ENCODE measurements at places on chromosomes 6 and 20.

- DNase-seq, result no peak
Measured at GRCh38 chr6:162467679-162468078, 259.9 kb downstream of the PRKN start.

DNA sequence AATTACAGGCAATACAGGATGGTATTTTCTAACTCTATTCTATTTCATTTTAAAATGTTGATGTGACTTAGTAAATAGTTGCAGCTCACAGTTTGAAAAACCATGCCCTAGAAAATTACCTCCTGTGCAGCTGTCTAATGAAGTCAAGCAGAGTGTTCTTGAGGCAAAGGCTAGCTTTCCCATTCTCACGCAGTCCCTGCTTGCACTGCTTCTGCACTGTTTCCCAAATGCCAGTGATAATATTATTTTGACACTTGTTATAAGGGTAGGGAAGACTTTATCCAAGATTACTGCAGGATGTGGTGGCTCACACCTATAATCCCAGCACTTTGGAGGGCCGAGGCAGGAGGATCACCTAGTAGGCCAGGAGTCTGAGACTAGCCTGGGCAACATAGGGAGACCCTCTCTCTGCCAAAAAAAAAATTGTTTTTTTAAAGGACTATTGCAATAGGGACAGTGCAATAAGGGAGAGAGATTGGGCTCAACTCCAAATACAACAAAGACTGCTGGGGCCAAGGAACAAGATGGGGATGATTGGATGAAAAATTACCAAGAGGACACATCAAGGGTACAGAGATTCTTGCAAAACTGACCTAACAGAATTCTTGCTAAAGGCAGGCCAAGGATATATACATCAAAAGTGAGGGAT, 196.1 kb downstream of the LY86 start:
- DNase-seq, result no peak

DNA sequence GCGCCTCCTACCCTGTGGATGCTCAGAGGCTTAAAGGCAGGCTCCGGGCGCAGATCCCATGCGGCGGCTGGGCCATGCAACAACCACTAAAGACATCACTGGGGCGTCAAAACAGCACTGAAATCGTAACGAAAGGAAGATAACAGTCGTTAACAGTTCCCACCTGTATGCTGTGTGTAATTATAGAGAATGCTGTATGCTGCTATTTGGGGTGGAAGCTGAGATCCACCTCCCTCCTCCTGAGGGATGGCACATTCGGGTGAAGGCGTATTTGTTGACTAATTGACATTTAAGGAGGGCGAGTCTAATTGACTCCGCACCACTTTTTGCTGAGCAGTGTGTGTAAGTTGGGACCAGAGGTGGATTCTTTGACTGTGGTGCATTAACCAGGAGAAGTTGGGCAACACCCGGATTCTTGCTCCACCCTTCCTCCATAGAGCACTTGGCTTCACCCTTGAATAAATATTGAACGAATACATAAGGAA, 687 bp downstream of the SLC35A1 start:
- DNase-seq, result peak; percentile 63

GRCh38 chr20:57280221-57280620, 13.8 kb upstream of the BMP7 start:
- DNase-seq, result no peak

DNA sequence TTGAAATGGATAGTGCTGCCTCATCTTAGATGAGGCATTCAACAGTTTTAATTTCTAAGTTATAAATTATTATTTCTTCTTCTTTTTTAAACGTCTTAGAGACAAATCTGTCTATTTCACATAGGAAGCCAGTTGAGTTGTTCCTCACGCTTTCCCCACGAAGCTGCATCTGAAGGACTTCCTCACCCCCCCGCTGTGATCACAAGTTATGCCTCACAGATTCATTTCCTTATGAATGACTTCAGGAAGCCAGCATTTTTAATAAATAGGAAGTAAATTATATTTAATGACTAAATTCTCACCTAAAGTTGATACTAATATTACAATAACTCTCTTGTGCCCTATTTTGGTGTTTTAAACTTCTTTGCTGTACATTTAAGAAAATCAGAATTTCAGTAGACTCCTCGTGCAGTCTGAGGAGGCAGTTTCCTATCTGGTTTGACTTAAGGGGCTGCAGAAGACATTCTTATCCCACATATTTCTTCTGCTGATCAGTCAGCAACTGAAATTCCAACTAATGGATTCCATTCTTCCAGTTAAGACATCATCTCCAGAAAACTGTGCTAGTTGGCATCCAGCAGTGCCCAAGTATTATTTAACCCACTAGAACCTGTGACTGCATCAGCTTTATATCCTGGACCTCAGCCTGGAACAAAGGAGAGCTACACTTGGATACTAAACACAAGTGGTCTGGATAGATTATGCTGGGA, 182.7 kb upstream of the CCN2 start:
- no peak for DNase-seq

DNA sequence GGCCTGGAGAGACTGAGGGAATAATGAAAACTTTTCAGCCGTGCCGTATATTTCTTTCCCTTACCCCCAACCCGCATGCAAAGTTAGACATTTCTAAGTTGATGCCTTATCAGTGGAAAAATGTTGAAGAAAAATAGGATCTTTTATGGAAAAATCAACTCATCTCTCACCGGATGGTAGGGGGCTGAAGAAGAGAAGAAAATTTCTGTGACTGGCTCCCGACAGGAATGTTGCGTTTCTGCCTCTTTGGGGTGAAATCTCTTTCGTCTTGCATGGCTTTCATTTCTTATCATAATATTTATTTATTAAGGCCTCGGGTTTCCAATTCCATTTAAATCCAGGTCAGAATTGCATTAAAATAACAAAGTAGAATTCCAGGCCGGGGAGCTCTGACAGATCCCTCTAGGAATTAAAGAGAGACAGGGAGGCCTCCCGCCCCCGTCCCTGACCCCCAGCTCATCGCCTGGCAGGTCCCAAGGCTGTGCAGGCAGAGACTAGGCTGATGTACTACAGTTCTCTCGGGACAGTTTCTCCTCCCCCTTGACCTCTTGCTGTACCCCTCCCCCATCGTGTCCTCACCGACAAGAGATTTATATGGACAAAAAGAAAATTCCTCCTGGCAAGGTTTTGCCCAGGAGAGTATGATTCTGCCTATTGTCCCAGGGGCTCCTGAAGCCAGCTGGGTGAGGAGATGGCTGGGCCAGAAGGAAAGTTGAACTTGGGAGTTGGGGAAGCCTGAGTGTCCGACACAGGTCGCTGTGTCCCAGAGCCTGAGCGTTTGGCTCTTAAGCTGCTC, 1.3 kb downstream of the SCUBE3 start:
- no peak for DNase-seq

GRCh38 chr6:1382883-1383728, 6.3 kb upstream of the FOXF2 start:
- no peak for DNase-seq

DNA sequence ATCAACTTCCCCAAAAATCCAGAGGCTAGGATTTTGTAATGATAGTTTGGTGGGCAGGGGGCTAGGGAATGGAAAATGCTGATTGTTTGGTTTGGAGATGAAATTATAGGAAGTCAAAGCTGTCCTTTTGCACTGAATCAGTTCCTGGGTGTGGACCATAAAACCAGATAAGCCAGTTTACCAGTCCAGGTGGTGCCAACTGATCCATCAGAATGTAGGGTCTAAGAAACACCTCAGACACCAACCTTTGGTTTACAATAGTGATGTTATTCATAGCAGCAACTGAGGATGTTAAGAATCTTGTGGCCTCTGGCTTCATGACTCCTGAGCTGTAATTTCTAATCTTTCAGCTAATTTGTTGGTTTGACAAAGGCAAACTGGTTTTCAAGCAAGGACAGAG, 496.6 kb upstream of the EPHA7 start:
- no peak for DNase-seq

DNA sequence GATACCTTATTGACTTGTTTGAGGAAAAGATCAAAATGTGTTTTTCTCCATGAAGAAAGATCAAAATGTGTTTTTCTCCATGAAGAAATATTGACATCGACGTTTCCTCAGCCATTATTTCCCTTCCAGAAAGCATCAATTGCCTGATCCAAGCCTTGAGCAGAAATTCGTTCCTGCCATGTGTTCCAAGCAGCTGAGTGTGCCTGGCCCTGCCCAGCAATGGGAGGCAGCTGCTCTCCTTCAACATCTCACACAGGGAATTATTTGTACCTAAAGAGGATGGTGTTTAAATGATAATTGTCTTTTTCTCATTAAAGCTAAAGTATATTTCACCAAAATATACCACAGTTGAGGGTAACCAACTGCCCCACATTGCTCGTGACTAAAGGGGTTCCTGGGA, 7.8 kb upstream of the DUSP22 start:
- no peak for DNase-seq

GRCh38 chr20:20018366-20018765, 1.2 kb downstream of the NAA20 start:
- DNase-seq, result no peak

DNA sequence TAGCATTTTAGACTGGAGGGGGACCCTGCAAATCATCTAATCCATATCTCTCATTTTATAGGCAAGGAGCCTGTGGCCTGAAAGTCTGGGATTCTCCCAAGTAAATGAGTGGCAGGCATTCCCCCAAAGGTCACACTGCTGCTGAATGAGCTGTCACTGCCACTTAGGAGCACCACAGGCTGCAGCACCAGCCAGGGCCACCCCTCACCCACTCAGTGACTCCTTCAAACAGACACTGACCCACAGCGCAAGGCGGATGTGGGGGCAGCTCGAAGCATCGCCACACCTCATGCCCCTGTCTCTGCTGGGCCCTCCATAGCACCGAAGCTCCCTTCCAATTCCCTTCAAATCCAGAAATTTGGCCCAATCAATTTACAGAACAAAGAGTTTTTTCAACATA, 119.9 kb upstream of the ARID1B start:
- DNase-seq, result no peak

DNA sequence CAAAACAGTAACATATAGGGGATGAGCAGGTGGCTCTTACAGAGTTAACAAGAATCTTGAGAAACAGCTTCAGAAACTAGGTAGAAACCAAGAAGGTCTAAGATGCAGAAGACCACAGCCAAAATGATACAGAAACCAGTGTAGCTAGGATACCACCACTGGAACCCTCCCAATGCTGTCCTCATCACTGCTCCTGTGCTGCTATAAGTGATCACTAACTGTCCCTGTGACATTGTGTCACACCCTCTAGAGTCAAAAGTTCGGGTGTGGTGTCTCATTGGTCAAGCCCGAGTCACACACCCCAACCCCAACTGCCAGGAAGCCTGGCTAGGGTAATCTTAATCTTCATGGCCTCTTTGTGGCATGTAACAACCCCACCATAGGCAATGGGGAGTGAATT, 153.1 kb downstream of the RCAN2 start:
- no peak for DNase-seq

- DNase-seq, result no peak
Measured at GRCh38 chr6:3415082-3415453, 41.8 kb downstream of the SLC22A23 start.

- no peak for DNase-seq
Measured at GRCh38 chr6:170150590-170150945, 140.3 kb downstream of the DLL1 start.

DNA sequence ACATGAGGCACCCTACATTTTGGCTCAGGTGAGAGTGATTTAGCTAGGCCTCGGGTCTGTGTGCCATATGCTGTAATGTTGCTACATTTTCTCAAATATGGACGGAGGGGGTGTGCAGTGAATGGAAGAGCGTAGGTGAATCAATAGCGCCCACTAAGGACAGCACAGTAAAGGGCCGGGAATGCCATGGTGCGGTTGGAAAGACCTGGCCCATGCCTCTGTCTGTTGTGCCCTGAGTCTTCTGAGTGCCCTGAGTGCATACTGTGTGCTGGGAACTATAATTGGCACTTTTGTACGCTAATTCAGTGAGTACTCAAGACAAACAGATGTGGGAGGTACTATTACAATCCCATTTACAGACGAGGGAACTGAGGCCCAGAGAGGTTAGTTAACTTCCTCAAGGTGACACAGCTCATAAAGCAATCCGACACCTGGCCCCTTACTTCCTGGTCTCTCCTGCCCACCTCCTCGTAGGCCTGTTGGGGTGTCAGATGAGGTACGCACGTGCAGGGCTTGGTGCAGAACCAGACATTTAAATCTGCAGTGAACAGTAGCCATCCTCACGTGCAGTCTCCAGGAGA, 17.3 kb downstream of the SLC22A1 start:
- no peak for DNase-seq

DNA sequence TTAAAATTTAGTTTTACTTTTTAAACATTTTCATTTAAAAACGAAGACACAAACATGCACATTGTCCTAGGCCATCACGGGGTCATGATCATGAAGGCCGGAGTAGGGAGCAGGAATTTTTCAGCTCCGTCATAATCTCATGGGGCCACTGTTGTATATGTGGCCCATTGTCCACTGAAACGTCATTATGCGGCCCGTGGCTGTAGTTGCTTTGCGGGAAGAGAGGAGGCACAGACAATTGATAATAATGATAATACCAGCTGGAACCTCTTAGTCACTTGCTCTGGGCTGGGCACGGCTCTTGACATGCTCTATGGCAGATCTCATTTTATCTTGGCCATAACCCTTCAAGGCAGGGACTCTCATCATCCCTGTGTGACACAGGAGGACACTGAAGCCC, 56.5 kb upstream of the FNDC1 start:
- DNase-seq, result no peak

DNA sequence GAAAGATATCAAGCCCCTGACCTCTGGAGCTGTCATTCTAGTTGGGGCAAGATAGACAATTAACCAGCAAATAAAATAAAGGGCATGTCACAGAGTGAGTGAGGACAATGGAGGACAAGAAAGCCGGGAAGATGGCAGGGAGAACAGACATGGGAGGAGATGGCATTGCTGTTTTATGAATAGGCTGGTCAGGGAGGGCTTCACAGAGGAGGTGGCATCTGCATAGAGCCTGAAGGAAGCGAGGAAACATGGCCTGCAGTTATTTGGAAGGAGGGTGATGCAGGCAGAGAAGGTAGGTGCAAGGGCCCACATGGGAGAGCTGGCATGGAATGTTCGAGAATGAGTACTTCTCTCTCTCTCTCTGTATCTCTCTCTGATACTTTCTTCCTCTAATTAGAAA, 63.7 kb downstream of the EFCAB8 start:
- no peak for DNase-seq

DNA sequence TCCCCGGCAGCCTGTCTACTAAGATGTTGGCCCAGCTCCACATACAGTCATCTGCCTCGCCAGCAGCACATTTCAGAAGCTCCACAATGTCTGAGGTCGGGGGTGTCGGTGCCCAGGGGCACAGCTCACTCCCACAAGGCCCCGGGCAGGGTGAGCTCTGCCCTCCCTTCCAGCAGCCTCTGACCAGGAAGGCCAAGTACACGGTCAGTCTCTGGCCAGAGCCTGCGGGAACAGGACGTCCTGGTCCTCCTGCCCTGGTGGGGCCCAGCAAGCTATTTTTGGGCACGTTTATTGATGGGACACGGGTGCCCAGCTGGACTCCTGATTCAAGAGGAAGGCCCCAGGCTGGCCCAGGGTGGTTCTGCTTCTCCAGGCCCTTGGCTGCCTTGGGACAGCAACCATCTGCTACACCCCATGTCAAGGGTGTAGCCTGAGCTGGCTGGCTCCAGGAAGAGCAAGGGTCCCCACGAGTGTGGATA, 114.9 kb upstream of the PTPN1 start:
- DNase-seq, result no peak

GRCh38 chr6:121826156-121826810, 390.8 kb downstream of the GJA1 start:
- DNase-seq, result no peak

All from cerebellum (tissue), 4 donors.